Cardiac muscle cell (in vitro differentiated cells and primary cell): ENCODE measurements at places on chromosomes 3 and 15. TPM values are rescaled to one million over a fixed set of nuclear protein-coding genes. Genes with fewer than 3 reads are reported as not detected.

GRCh38 chr3:105747060-105747541 is 121.7 kb downstream of the CBLB start:
- DNase-seq, result peak; percentile 72

- no peak for DNase-seq
Measured at GRCh38 chr3:115513416-115513800, 109.9 kb upstream of the GAP43 start.

DNA sequence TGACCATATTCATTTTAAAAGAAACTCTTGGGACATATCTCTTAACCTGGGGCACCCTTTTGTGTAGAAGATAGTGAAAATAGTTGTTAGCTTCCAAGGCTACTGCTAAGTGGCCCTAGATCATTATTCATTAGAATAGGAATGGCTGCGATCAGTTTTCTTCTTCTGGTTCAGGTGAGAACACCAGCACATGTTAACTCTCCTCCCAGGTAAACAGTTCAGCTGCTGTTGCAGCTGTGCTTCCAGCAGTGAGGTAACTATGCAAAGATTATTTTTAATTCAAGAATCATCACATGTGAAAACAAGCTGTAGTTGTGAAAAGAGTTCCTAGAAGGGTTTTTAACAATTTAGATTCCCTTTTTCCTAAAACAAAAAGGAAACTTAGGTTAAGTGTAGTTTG is 43.3 kb downstream of the ZPLD1 start:
- DNase-seq, result no peak

DNA sequence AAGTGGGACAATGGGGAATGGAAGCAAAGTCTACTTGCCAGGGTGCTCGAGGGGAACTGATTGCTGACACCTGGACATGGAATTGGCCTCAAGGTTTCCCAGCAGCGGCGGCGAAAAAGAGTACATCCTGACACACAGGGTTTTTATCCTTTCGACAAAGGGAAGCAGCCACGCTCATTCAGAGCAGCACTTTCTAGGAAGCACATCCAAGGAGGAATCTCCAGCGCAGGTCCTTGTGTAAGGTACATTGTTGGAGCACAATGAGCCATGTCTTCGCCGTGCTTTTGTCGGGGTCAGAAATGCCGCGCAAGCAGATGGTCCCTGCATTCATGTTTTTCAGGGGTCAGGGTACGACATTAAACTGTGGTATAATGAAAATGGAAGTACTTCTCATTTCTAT is 16.8 kb downstream of the CACNA1D start:
- DNase-seq, result no peak

DNA sequence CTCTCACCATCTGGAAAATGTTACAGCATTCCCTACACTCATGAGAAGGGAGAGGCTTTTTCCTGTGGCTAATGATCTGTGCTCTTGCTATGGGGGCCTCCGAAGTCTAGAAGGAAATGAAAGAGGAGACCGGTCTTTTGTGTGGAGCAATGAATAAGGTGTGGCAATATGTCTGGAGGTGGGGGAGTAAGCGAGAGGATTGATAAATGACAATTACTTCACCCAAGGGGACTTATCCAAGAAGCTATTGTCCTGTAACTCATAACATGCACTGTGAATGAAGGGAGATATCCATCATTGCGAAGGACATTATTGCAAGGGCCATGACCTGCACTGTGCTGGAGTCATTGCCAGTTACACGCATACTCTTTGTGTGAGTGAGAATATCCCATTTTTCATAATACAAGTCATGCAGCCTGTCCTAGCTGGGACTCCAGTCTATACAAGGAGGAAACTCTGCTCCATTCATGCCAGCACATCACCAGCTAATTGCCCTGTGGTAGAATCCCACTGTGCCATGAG is 37.7 kb upstream of the SYNPR start:
- DNase-seq, result no peak

DNA sequence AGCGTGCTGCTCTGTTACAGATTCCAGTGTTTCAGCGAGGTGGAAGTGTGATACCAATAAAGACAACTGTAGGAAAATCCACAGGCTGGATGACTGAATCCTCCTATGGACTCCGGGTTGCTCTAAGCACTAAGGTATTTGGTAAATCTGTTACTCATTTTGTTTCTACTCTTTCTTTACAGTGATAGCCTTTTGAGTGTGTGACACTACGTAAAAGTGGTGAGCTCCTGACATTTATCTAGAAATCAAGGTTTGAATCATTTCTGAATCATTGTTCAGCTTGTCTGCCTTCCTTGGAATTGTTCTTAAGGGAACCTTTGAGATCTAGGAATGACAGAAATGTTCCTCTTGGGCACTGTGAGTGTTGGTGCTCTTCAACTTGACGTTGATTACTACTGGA is 11.2 kb upstream of the CAPN3 start:
- no peak for DNase-seq

GRCh38 chr3:65732051-65732935 is 306.4 kb downstream of the MAGI1 start:
- DNase-seq, result peak; percentile 81

DNA sequence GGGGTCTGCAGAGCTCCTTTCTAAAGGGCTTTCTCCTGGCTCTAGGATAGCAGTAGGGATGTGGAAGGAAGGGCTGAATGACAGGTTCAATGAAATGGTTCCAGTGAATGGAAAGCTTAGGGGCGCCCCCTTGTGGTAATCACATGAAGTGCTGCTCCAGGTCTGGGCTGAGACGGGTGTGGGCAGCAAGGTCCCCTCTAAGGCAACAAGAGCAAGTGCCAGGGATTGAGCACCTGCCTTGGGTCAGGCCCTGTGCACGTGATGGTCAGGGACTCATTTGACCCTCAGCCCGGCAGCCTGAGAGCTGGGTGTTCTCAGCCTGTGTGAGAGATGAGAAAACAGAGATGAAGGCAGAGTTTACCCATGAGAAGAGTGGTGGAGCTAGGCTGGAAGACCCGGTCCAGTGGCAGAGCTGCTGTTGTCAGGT is 12.1 kb upstream of the CX3CR1 start:
- DNase-seq, result peak; percentile 60

DNA sequence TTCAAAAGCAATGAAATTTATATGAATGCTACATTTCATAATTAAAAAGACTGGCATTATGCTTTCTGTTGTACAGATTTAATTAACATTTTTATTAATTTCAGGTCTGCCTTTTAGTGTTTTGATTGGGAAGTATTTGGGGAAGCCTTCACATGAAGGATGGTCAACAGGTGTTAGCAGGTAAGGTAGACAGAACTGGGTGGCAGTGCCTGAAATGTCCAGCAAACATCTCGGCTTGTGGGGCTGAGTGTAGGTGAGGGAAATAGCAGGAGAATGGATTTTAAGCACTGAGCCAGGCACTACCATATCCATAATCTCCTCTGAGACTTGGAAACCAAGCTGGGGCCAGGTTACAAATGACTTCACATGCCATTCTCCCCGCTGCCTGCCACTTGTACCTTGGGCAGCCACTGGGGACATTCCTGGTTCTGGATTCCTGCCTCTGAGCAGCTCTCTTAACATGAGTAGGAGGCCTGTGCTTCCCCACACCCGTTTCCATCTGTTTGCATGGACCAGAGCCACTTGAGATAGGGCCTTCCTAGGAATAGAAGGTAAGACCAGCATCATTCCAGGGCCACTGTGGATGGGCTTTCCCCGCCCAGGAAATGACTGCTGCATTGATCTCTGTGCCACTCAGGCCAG is 125.9 kb upstream of the HES1 start:
- DNase-seq, result no peak

GRCh38 chr3:168250415-168250861 is 154.7 kb upstream of the GOLIM4 start:
- peak; percentile 3 for DNase-seq

- DNase-seq, result peak; percentile 91
Measured at GRCh38 chr3:48898383-48899234, at the start of gene SLC25A20. SLC25A20 (minus strand) TSS chr3:48898882; CDS start chr3:48898794, 88 bp downstream.

GRCh38 chr3:55085231-55085630 is 157.4 kb upstream of the LRTM1 start:
- no peak for DNase-seq

DNA sequence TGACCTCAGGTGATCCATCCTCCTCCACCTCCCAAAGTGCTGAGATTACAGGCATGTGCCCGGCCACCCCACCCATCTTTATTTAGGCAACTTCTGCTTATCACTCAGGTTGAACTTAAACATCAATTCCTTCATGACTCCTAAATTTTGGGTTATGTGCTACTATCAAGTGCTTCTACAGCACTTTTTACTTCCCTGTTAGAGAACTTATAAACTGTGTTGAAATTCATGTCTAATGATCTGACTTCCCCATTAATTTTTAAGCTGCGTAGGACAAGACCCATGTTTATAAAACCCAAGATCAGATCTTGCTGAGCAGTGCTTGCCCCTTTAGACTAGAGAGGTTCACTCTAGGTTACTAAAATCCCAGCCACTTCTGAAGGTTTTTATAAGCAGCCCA is 266.2 kb upstream of the TPRG1 start:
- no peak for DNase-seq

DNA sequence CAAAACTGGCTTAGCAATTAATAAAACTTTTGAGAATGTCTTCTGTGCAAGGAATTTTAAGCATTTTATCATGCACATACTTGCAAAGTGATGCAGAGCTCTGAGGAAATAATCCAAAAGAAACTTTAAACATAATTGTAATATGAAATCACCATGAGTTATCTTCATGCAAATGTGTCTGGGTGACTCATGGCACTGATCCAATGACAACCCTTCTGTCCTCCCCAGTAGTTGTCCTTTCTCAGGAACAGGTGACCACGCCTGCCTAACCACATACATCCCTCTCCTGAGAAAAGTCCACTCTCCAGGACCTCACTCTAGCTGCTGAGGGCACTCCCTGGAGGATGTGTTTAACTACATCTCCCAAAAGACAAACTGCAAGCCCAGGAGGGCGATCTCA is 530.6 kb upstream of the IL12A start:
- DNase-seq, result no peak

- no peak for DNase-seq
Measured at GRCh38 chr15:33476908-33477307, 166.1 kb downstream of the RYR3 start.

DNA sequence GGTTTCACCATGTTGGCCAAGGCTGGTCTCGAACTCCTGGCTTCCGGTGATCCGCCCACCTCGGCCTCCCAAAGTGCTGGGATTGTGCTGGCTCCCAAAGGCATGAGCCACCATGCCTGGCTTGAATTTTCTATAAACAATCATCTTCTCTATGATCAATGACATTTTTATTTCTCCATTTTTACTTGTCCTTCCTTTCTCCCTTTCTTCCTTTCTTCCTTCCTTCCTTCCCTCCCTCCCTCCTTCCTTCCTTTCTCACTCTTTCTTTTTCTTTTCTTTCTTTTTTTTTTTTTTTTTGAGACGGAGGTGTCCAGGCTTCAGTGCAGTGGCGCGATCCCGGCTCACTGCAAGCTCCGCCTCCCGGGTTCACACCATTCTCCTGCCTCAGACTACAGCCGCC is 8.6 kb upstream of the KPNA1 start:
- DNase-seq, result no peak

GRCh38 chr15:38512901-38513300 is 51.7 kb downstream of the RASGRP1 start:
- DNase-seq, result no peak

GRCh38 chr3:134601539-134602439 is 49.0 kb downstream of the KY start:
- DNase-seq, result peak; percentile 76

GRCh38 chr15:75043509-75044257 is 20.3 kb downstream of the PPCDC start:
- DNase-seq, result peak; percentile 100

DNA sequence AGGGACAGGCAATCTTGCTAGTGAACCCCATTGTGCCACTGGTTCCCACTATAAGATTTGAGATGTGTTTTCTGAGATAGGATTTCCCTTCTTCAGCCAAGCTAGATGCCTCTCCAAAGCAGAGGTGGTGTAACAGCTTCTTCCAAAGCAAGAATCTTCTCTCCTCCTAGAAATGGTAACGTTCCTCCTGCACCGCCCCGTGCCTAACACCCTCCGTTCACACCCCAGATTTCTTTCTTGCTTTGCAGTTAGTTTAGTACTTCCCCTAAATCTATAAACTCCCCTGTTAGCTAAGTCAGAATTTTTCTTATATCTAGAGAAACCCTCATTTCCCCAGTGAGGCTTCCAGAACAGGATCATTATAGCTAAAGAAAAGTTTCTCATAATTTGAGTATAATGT is 617.6 kb upstream of the MDFIC2 start:
- DNase-seq, result no peak

- peak; percentile 48 for DNase-seq
Measured at GRCh38 chr3:132726341-132726823, 4.2 kb upstream of the NPHP3 start.

PPP1R14D gene
- not detected in 2 replicates for polyA plus RNA-seq

SLC4A7 gene
- 8.0 and 17.0 TPM in 2 replicates for polyA plus RNA-seq

GOLGA8Q gene
- 0.48 TPM in 1 of 2 replicates, not detected in the other for polyA plus RNA-seq

GABRR3 gene
- polyA plus RNA-seq, result not detected in 2 replicates

COLQ gene
- polyA plus RNA-seq, result 7.5 and 12.6 TPM in 2 replicates

CCDC33 gene
- polyA plus RNA-seq, result 3.1 and 6.2 TPM in 2 replicates

DLEC1 gene
- 0.57 TPM in 1 of 2 replicates, not detected in the other for polyA plus RNA-seq

CPLX3 gene
- polyA plus RNA-seq, result not detected in 2 replicates

SLC7A14 gene
- polyA plus RNA-seq, result not detected in 2 replicates

CCR9 gene
- 0.22 and 0.71 TPM in 2 replicates for polyA plus RNA-seq
